ENCODE measurements at places on chromosomes 7 and 10.
A peak's percentile ranks its signal among the peaks of the same experiment; 100 is the strongest.

- DNase-seq, result no peak
Observed at GRCh38 chr10:126496771-126497545, 108.7 kb upstream of the ADAM12 start.

- DNase-seq, result no peak
Observed at GRCh38 chr10:8766899-8767298, 712.4 kb downstream of the GATA3 start.

- DNase-seq, result no peak
Observed at GRCh38 chr10:11625019-11625735, 13.7 kb upstream of the USP6NL start.

DNA sequence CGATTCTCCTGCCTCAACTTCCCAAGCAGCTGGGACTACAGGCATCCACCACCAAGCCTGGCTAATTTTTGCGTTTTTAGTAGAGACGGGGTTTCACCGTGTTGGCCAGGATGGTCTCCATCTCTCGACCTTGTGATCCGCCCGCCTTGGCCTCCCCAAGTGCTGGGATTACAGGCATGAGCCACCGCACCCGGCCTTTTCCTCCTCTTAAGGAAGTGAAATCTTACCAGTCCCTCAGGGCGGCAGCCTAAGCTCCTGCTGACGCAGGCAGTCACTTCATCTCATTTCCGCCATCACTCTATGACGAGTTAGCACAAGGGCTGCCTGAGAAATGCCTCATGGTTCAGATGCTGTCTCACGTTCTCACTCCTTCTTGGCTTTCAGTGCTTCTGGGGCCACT lies 246.0 kb upstream of the SHH start:
- DNase-seq, result no peak

- no peak for DNase-seq
Observed at GRCh38 chr7:55251313-55251712, 113.8 kb upstream of the LANCL2 start.

GRCh38 chr10:75098902-75099673 lies 12.4 kb upstream of the SAMD8 start:
- no peak for DNase-seq

DNA sequence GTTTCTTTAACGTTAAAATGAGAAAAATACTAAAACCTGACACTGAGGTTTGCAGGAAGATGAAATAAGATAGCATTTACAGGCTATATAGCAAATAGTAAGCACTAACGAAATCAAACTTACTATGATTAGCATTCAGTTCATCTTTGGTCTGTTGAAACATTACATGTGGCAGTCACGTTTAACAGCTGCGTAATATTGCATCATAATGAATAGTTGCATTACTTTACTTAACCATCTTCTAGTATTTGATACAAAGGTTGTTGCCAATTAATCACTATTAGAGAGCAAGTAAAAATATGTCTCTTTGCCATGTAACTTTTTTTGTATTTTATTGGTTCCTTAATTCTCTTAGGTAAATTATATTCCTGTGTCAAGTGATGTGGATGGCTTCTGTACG lies 131.8 kb upstream of the GHITM start:
- no peak for DNase-seq

DNA sequence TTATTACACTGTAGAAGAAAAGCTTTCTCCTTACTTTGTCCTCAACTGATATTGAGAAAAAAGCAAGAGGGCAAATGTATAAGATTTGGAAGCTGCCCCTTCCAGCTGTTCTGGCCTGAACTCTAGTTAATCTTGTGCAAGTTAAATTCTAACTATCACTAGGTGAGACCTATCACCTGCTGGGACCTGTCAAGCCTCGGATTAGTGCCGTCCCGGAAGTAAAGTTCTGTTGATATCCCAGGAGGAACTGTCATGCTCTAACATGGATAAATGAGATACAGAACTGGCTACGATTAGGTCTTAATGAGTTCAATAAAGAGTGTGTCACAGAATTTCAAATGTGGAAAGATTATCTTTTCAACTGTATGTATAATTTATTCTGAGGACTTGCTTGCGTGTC lies 1.2 kb upstream of the BPGM start:
- DNase-seq, result no peak

- DNase-seq, result no peak
Observed at GRCh38 chr10:89431977-89432376, 17.6 kb downstream of the IFIT5 start.

GRCh38 chr7:104772405-104773345 lies 241.3 kb upstream of the KMT2E start:
- no peak for DNase-seq

- peak; percentile 57 for DNase-seq
Observed at GRCh38 chr7:111833466-111833865, 271.2 kb upstream of the IMMP2L start.

- DNase-seq, result no peak
Observed at GRCh38 chr7:71145906-71146901, 14.3 kb downstream of the GALNT17 start.
